Stimulated activated CD4-positive, alpha-beta T cell treated with anti-CD3 and anti-CD28 coated beads, Interleukin-2, amount 100 ng/mL, for 24 hours (primary cell): ENCODE measurements at places on chromosomes 6 and 20.

GRCh38 chr6:25835442-25836283, 3.8 kb upstream of the SLC17A1 start:
- DNase-seq = no peak

- DNase-seq = peak; percentile 3
Measured at GRCh38 chr20:24917056-24917455, 32.0 kb upstream of the CST7 start.

DNA sequence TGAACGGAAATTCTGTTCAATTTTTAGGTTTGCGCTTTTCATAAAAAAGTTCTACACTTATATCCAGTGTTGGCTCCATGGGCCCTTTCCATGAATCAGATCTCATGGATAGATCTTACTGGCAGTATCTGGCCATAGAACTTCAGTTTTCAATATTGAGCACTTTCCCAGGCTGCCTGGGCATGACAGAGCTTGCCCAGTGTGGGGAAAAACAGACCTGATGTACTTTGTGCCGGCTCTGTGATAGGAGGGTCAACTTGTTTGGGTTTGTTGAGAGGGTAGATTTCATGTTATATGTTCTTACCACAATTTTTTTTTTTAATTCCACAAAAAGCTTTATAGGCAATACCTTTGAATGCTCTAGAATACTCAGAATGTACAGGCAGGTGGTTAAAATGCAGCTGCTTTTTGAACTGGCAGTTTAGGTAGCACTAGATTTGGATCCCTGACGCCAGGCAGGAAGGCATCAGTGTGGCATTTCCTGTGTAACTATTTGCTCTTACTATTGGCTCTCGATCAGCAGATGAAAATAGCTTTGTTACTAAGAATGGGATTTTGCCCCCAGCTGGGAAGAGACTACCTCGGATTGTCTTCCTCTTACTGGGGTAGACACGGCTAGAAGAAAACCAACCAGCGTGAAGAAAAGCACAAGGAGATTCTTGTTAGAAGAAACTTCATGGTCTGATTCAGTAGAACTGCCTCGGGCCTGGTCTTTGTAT, 404.9 kb upstream of the SOX4 start:
- DNase-seq = no peak

- DNase-seq = no peak
Measured at GRCh38 chr20:15364781-15365180, 1027.4 kb upstream of the FLRT3 start.

GRCh38 chr6:166467436-166468000, 84.8 kb upstream of the MPC1 start:
- no peak for DNase-seq

GRCh38 chr6:137903274-137903932, 36.3 kb downstream of the TNFAIP3 start:
- no peak for DNase-seq

DNA sequence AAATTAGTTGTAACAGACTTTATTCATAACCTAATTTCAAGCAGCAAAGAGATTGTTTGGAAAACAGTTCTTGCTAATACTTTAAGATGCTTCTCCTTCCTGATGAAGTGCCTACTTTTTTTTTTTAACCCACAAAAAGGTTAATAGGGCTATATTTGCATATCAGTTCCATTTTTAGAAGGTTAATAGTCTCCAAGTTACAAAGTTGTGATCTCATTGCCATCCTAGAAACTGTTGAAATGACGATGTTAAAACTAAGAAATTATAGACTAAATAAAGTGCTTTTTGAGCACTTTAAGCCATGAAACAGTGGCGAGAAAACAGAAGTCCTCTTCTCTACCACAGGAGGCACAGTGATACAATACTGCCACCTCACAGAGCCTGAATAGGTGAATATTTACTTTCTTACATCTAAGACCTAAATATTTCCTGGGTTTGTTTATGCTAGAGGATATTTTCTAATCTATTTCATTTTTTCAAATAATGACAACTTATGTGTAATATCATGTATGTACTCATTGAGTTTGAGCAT, 5.3 kb downstream of the RNF144B start:
- no peak for DNase-seq

GRCh38 chr6:8113131-8113654, 10.8 kb upstream of the EEF1E1 start:
- no peak for DNase-seq

GRCh38 chr6:42572523-42572922, 8.7 kb downstream of the UBR2 start:
- no peak for DNase-seq

DNA sequence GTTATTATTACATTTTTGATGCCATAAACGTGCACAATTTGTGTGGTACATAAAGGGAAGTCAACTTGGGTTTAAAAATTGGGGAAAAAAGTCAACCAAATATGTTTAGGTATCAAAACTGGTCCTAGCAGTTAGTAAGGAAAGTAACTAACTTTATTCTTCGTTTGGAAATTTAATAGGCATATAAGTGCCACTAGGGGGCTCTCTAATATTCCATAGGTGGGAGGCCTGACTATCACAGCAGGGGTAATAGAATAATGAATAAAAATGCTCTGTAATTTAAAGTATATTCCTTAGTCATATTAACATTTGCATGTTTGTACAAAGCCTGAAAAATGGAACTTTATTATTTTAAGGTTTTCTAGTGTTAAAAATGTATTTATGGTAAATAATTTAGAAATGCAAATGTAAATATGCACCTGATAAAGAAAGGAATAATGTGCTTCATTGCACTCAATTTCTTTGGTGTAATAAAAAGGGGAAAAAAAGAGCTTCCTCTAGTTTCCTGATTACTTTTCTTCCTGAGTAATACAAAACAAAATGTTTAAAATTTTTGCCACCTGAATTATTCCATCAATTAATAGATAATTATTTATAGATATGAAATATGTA, 125.7 kb upstream of the HDAC2 start:
- DNase-seq = no peak

GRCh38 chr20:63351811-63352591, 9.1 kb downstream of the CHRNA4 start:
- DNase-seq = no peak

- no peak for DNase-seq
Measured at GRCh38 chr20:38148328-38149102, 16.6 kb downstream of the TGM2 start.

GRCh38 chr20:60695226-60696000, 556.6 kb upstream of the CDH4 start:
- peak; percentile 27 for DNase-seq

- DNase-seq = no peak
Measured at GRCh38 chr20:40274912-40275533, 414.0 kb downstream of the MAFB start.

GRCh38 chr6:92827104-92827503, 592.3 kb downstream of the EPHA7 start:
- DNase-seq = no peak

DNA sequence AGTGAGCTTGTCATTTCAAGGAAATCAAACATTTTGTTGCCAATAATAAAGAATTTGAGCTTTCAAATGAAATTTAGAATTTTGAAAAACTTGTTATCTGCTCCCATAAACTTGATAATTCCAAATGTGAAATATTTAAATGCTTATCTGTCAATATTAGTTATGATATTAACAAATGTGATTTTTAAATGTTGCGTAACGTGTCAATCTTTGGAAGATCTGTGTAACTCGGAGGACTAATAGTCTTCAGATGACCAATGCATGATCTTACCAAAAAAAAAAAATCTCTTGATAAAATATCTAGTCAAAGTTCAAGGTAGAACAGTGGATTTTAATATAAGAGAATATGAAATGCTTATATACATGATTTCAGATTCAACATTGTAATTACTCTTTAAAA, 274.5 kb upstream of the HSF2 start:
- no peak for DNase-seq

DNA sequence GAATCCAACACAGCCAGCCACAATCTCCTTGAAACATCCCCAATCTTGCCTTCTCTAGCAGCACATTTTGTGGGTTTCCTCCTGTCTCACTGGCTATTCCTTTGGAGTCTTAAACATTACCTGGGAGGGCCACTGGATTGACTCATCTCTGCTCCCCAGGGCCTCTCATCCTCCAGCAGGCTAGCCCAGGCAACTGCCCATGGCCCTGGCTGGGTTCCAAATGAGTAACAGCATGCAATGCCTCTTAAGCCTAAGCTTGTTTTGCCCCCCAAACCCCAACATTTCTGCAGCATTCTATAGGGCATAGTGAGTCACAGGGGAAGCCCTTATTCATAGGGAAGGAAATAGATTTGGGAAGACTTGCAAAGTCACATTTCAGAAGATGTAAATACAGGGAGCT, 204.9 kb downstream of the FOXA2 start:
- DNase-seq = no peak

DNA sequence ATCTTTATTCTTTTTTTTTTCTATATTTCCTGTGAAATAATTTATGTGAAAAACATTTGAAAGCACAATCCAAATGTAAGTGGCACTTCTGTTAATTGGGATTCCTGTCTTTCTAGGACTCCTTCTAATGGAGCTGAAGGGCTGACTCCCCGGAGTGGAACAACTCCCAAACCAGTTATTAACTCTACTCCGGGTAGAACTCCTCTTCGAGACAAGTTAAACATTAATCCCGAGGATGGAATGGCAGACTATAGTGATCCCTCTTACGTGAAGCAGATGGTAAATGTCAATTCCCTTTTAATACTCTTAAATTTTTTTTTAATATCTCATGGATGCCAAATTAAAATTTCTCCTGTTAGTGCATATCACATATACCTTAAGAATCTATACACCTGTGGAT, 35.0 kb downstream of the CDC5L start:
- DNase-seq = no peak

DNA sequence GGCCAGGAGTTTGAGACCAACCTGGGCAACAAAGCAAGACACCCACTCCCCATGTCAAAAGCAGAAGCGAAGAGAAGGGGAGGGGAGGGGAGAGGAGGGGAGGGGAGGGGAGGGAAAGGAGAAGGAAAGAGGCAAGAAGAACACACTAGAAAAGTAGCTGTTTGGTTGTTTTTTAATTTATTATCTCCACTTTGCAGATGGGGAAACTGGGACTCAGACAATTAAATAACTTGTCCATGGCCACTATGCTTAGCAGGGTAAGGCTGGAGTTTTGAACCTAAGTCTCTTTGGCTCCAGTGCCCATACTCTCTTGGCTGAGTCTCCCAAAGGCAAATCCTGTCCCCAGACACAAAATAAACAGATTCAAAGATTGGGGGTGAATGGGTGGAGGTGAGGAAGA, 12.4 kb upstream of the GHRH start:
- DNase-seq = no peak

DNA sequence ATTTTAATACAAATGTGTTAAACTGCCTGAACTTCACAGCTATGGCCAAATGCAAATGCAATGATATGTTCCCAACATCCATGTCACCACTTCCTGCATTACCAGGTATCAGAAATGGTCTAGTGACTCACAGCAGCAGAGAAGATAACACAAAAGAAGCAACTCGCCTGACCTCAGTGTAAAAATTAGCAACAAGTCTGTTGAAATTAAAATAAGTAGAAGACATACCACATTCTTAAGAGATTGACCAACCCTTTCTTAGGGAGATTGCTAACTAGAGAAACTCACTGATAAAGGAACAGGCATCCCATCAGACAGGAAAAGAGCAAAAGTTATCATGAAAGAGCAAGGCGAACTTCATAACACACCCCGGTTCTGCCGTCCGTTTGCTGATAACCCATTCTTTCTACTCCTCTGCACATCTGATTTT, 45.1 kb downstream of the RNASET2 start:
- no peak for DNase-seq

DNA sequence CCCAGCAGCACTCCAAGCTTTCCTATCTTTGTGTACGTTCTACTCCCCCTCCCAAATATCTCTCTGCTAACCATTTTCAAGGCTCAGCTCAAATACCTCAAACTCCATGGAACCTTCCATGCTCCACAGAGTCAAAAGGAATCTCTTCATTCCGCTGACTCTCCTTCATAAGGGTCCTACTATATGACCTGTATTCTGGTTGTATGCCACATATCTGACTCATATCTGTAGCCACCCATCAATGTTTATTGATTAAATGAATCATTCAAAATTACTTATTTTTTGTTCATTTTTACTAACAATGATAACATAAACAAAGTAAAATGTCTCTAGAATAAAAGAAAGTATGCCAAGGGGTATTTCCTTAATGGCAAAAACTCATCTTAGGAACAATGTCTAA, 123.2 kb downstream of the ARHGAP18 start:
- DNase-seq = no peak

DNA sequence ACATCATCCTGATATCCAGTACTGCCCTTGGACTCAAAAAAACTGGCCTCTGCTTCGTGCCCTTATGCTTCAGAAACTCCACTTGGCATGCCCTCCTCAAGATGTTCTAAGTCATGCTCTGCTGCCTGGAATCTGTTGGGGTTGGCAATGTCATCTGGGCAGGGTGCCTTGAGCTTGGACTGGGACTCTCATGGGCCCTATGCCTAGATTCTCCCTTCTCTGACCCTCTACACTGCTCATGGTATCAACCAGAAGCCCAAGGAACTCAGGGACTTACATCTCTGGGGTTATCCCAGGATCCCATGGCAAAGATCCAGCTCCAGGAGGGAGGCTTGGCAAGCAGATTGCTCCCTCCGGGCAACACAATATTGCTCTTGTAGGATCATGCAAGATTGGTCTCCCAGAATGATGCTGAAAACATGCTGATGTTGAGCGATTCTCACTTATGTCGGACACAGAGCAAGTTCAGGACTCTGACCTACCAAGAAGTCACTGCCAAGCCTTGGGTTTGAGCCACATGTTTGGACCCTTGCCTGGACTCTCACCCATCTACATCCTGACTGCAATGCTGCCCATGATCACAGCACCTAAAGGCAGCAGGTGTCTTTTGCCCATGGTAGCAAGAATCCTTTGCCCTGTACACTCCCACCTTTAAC, 88.8 kb downstream of the ADAT2 start:
- no peak for DNase-seq

- DNase-seq = no peak
Measured at GRCh38 chr20:22762576-22763256, 178.3 kb upstream of the FOXA2 start.

DNA sequence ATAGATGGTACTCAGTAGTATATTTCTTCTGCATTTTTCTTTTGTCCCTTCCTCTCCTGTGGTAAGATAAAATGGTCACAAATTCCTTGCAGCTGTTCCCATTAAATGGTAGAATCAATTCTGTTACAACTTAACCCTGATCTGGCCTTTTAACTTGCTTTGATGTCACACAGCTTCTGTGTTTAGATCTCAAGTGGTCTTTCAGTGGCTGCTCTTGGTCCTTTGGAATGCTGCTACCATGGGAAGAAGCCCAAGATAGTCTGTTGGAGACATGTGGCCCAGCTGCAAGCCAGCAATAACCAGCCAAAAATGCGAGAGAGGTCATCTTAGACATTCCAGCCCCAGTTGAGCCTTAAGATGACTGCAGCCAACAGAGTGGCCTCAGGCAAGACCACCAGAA, 429.7 kb downstream of the KIF16B start:
- no peak for DNase-seq
